T-helper 2 cell treated with Interferon-gamma antibody and Interleukin-4, amounts not matched to agents 100 ng/mL and 5 ng/mL, for 36 hours (primary cell): ENCODE measurements at places on chromosomes 6 and 20. TPM values are rescaled to one million over a fixed set of nuclear protein-coding genes. Genes with fewer than 3 reads are reported as not detected.

Gene NTSR1
- total RNA-seq: 0.23 and 0.34 TPM in 2 replicates

Gene COX7A2
- total RNA-seq: 422 and 428 TPM in 2 replicates

Gene DCDC2
- not detected in 2 replicates for total RNA-seq

Gene SFTA2
- total RNA-seq: not detected in 2 replicates

Gene LY6G6C
- 0.25 TPM in 1 of 2 replicates, not detected in the other for total RNA-seq

Gene LINC00237
- total RNA-seq: not detected in 2 replicates

Gene XRN2
- total RNA-seq: 69.5 and 70.9 TPM in 2 replicates

Gene SYNCRIP
- 141 and 146 TPM in 2 replicates for total RNA-seq

Gene UST
- 0.25 and 0.36 TPM in 2 replicates for total RNA-seq

Gene TPD52L1
- not detected in 2 replicates for total RNA-seq

Gene ID1
- 0.18 and 0.59 TPM in 2 replicates for total RNA-seq

Gene CTCFL
- not detected in 2 replicates for total RNA-seq

Gene TP53TG5
- total RNA-seq: 0.09 and 0.11 TPM in 2 replicates
